CD14-positive monocyte (primary cell): ENCODE measurements at places on chromosomes 2 and 18. TPM values are rescaled to one million over a fixed set of nuclear protein-coding genes. Genes with fewer than 3 reads are reported as not detected.
A peak's percentile ranks its signal among the peaks of the same experiment; 100 is the strongest.

ZNF804A gene
- 1.8 TPM for polyA plus RNA-seq

LYPD6B gene
- polyA plus RNA-seq, result not detected

RFX8 gene
- polyA plus RNA-seq, result not detected

NEURL3 gene
- not detected in 2 replicates for polyA plus RNA-seq

VAMP8 gene
- polyA plus RNA-seq, result 623 TPM

CIB4 gene
- not detected for polyA plus RNA-seq

AMER3 gene
- polyA plus RNA-seq, result not detected

CAVIN2 gene
- 1.2 TPM for polyA plus RNA-seq

SFT2D3 gene
- polyA plus RNA-seq, result 3.4 and 4.9 TPM in 2 replicates

DNA sequence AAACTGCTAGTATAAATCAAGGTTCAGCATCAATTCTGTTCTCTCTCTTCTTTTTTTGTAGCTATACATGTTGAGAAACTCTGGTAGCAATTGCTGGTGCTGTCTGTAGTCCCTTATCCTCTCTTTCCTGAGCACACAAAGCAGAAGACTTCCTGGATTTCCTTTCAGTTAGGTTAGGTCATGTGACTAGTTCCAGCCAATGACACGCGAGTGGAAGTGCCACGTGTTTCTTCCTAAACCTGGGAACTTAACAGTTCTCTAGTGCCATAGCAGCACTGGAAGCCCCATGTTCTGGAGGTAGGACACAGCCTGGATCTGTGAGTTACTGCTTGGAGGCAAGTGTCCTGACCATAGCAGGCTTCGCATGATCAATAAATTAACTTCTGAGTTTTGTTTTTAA, 125.9 kb downstream of the PLA2R1 start:
- no peak overlapping the region for H3K4me3 ChIP-seq
- H3K27me3 ChIP-seq, result no peaks in the 10 kb centered on the region
- peaks cover 31% of the 10 kb centered on the region for H3K4me1 ChIP-seq
- DNase-seq, result peak; percentile 13
- no peaks in the 10 kb centered on the region for H3K36me3 ChIP-seq

- no peaks in the 10 kb centered on the region for H3K27me3 ChIP-seq
- H3K4me3 ChIP-seq, result no peak overlapping the region
- H3K27ac ChIP-seq, result no peak overlapping the region
- peaks cover 36% of the 10 kb centered on the region for H3K4me1 ChIP-seq
- no peak for DNase-seq
Observed at GRCh38 chr2:189534854-189535832, 45.4 kb downstream of the SLC40A1 start.

DNA sequence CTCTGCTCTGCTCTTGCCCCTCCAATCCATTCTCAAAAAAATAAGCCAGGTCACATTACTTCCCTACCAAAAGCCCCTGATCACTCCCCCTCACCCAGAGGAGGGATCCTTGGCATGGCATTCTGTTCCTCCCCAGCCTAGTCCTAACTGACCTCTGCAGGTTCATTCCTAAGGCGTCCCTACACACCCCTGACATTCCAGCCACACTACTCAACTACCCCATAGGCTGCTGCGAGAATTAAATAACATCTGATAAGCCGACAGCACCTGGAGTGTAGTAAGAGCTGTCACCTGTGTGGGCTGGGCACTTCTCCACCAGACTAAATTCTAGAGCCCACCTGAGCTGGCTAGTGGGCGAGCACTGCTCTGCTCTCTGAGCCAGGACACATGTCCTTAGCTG, 44.7 kb upstream of the SLC1A4 start:
- no peaks in the 10 kb centered on the region for H3K27me3 ChIP-seq
- no peak overlapping the region for H3K4me3 ChIP-seq
- H3K36me3 ChIP-seq, result no peaks in the 10 kb centered on the region
- peaks cover 66% of the 10 kb centered on the region for H3K4me1 ChIP-seq
- no peak for DNase-seq

DNA sequence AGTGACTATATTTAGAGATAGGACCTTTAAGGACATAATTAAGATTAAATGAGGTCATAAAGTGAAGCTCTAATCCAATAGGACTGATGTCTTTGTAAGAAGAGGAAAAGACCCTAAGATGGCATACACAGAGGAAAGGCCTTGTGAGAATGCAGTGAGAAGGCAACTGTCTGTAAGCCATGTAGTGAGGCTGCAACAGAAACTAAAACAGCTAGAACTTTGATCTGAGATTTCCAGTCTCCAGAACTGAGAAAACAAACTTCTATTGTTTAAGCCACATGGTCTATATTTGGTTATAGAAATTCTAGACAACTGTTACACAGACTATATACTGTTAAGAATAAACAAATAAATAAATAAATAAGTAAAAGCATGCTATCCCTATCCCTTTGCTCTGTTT, 276.8 kb downstream of the CNTNAP5 start:
- no peak overlapping the region for H3K27ac ChIP-seq
- no peaks in the 10 kb centered on the region for H3K4me1 ChIP-seq
- no peak for DNase-seq
- no peaks in the 10 kb centered on the region for H3K27me3 ChIP-seq
- H3K36me3 ChIP-seq, result no peaks in the 10 kb centered on the region
- H3K4me3 ChIP-seq, result no peak overlapping the region

DNA sequence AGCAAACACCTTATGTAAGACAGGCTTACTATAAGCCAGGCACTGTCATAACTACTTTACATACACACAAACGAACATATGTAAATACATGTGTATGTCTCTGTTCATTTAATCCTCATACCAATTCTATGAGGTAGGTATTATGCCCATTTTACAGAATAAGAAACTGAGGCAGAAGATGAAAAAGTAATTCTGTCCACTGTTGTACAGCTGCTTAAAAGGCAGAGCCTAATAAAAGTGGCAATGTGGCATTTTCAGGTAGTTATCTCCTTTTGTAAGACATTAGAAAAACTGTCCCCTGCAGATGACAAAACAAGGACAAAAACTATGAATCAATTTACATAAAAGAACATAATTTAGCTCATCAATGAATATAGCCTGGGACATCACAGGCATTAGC, 69.9 kb downstream of the PLEKHM3 start:
- no peak overlapping the region for H3K27ac ChIP-seq
- H3K27me3 ChIP-seq, result no peaks in the 10 kb centered on the region
- no peak for DNase-seq
- peaks cover 14% of the 10 kb centered on the region for H3K4me1 ChIP-seq
- no peaks in the 10 kb centered on the region for H3K36me3 ChIP-seq

DNA sequence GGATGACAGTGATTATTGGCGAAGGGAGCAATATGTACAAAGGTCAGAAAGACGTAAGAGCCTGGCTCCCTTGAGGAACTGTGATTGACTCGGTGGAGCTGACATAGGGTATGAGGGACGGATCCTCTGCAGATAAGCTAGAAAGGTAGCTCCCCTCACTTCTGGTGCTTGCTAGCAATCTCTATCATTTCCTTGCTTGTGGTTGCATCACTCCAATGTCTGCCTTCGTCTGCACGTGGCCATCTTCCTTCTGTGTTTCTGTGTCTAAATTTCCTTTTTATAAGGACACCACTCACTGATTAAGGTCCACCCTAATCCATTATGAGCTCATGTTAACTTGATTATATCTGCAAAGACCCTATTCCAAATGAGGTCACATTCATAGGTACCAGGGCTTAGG, 22.9 kb upstream of the LMAN1 start:
- H3K4me1 ChIP-seq, result no peaks in the 10 kb centered on the region
- peaks cover 5% of the 10 kb centered on the region for H3K27me3 ChIP-seq
- no peaks in the 10 kb centered on the region for H3K36me3 ChIP-seq
- H3K4me3 ChIP-seq, result no peak overlapping the region
- no peak for DNase-seq
- no peak overlapping the region for H3K27ac ChIP-seq

- H3K27ac ChIP-seq, result no peak overlapping the region
- peaks cover 10% of the 10 kb centered on the region for H3K27me3 ChIP-seq
- H3K36me3 ChIP-seq, result no peaks in the 10 kb centered on the region
- H3K4me1 ChIP-seq, result peaks cover 59% of the 10 kb centered on the region
- DNase-seq, result no peak
Observed at GRCh38 chr2:42137125-42137841, 31.9 kb upstream of the EML4 start.

DNA sequence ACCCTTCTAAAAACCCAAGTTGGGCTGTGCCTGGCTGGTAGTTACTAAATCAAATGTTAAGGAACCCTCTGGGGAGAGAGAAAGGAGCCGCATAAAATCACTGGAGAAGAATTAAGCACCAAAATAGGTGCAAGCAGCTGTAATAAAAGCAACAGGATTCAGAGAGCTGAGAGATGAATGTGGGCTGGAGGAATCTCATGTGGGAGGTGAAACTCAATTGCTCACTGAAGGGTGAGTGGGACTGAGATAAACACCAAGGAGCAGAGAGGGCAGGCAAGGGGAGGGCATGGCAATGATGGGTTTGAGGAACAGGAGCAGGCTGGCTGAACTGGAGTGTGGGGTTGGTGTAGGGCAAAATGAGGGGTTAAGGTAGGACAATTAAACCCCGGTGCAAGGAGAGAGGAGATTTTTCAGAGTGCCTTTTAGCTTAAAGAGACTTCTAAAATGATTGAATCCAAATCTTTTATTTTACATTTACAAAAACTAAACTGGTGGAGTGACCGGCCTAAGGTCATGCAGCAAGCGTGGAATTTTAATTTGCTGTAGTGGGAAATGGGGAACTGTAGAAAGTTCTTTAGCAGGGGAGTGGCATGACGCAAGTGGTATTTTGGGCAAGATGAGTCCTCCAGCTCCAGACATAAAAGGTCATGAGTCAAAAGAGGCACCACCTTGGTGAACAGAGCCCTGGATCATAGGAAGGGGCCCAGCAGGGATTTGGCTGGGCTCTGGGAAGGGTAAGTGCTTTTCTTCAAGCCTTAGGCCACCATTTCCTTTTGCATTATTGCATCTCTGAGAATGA, 10.5 kb downstream of the PLB1 start:
- H3K4me3 ChIP-seq, result no peak overlapping the region
- peak; percentile 29 for DNase-seq
- H3K27me3 ChIP-seq, result no peaks in the 10 kb centered on the region
- no peak overlapping the region for H3K27ac ChIP-seq
- H3K36me3 ChIP-seq, result no peaks in the 10 kb centered on the region

DNA sequence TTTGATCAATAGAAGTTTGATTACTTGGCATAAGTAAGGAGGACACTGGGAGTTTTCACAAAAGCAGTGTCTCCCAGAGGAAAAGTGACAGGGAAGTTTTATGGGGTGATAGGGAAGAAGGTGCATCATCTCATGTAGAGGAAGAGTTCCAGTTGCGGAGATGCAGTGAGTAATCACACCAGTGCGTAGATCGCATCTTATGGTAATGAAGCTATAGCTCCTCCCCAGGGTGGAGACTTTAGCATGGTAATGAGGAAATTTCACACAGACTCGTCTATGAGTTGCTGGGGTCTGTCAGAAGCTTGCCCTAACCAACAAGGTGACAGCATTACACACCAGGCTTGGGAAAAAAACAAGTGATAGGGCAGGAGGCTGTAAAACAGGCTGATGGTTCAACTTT, 49.0 kb downstream of the KYNU start:
- H3K4me3 ChIP-seq, result no peak overlapping the region
- no peaks in the 10 kb centered on the region for H3K27me3 ChIP-seq
- H3K27ac ChIP-seq, result no peak overlapping the region
- DNase-seq, result peak; percentile 5
- peaks cover 95% of the 10 kb centered on the region for H3K36me3 ChIP-seq
- no peaks in the 10 kb centered on the region for H3K4me1 ChIP-seq

GRCh38 chr2:169232551-169233154, 129.7 kb downstream of the LRP2 start:
- no peak overlapping the region for H3K27ac ChIP-seq
- no peak overlapping the region for H3K4me3 ChIP-seq
- no peaks in the 10 kb centered on the region for H3K4me1 ChIP-seq
- no peak for DNase-seq
- no peaks in the 10 kb centered on the region for H3K36me3 ChIP-seq
